SW 1271 (cell line): ENCODE measurements at places on chromosomes 13 and 19.

- no peak for DNase-seq
These were observed 185.2 kb downstream of the MZT1 start for GRCh38 chr13:72542241-72542640.

DNA sequence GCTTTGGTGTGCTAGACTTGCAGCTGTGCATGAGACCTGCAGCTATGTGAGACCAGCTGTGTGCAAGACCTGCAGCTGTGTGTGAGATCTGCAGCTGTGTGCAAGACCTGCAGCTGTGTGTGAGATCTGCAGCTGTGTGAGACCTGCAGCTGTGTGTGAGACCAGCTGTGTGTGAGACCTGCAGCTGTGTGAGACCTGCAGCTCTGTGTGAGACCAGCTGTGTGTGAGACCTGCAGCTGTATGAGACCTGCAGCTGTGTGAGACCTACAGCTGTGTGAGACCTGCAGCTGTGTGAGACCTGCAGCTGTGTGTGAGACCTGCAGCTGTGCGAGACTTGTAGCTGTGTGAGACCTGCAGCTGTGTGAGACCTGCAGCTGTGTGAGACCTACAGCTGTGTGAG lies 6.7 kb upstream of the DCUN1D2 start:
- DNase-seq = no peak

GRCh38 chr13:29753618-29754472 lies 96.6 kb downstream of the UBL3 start:
- no peak for DNase-seq

DNA sequence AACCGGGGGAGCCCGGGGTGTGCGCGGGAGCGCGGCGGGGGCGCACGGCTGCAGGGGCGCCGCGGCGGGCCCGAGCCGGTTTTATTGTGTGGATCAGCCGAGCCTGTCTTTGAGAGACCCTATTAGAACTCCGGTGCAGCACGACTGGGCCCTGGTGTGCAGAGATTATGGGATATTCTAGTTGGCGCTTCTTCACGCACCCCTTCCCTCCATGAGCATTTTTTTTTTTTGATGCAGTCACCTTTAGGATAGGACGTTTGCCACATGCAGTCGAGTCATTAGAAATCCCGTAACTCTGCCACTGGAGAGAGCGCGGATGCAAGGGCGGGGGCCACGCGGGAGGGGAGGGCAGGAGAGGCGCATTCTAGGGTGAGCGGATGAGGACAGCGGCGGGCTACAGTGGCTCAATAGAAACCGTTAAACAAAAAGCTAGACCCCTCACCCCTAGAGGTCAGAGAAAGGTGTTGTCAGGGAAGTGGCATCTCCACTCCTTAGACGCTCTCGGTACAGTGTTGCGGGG lies 3.7 kb downstream of the FGF9 start:
- no peak for DNase-seq

GRCh38 chr19:33902802-33903488 lies 106.3 kb downstream of the KCTD15 start:
- DNase-seq = no peak

DNA sequence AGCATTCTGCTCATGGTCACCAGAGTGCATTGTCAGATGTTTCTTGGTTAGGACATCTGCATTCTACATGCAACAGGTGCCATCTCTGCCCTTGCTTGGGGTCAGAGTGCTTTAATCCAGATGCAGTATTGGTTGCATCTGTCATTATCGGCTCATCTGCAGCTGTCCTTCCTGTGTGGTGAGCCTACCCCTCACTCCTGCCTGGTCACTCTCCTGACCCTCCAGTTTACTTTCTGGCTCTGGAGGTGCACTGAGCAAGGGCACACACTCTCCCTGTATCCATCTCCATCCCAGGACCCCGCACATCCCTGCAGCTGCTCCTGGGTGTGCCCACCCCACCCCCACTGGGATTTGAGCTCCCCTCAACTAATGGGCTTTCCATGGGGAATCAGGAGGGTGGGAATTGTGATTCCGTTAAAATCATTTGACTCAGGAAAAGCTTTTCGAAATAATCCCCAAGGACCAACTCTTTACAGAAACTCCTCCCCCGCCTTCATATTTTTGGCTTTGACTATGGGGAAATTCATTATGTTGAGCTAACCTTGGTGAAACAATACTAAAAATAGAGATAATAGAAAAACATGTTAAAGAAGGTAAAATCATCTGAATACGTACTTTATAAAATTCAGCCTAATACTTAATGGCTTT lies 70.2 kb downstream of the COL4A2 start:
- no peak for DNase-seq

DNA sequence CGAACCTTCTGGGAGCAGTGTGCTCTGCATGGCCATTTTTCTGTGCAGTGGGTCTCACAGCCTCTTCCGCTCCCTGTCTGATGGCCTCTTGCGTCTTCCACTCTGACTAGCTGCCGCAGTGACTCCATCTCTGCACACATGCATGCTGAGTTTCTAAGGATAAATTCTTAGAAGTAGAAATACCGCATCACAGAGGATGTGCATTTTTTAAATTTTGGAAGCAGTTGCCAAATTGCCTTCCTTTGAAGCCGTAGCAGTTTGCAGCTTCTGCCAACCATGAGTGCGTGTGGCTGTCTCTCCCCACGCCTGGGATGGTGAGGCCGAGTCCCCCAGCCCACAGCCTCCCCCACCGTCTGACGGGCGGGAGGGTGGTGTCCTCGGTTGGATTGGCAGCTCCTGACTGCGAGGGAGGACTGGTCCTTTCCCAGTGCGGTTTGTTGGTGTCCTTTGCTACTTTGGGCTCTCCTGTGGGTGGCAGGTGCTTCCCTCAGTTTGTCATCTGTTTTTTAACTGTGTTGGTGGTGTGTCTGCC lies 9.8 kb downstream of the FZR1 start:
- DNase-seq = no peak

- no peak for DNase-seq
These were observed 195.5 kb downstream of the ZNF536 start for GRCh38 chr19:30567536-30568232.

DNA sequence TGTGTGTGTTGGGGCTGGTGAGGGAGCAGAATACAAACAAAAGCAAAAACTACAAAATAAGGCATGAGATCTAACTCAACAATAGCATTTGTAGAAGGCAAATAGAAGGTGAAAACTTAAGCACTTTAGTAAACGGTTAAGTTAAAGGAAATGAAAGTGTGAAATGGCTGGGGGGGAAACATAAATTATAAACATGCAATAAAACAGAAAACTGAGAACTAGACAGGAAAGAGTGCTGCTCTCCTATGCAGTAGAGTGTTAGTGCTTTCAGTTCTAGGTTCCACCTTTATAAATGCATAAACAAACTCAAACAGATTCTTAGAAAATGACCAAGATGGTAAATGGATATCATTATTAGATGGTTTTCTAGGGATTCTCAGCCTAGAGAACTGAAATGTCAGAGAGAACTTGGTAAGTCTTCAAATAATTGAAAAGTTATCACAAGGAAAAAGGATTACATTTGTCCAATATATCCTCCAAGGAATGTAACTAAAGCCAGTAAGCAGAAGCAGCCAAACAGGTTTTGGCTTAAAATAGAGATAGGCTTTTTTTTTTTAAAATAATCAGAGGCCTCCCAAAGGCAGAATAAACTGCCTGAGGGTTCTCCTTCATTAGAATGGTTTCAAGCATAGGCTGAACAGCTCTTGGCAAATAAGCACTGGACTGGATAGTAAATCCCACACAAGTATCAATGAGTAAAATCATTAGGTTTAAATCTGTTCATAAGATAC lies 23.3 kb downstream of the RBM26 start:
- DNase-seq = no peak

GRCh38 chr13:53281677-53282076 lies 253.1 kb downstream of the OLFM4 start:
- DNase-seq = no peak

DNA sequence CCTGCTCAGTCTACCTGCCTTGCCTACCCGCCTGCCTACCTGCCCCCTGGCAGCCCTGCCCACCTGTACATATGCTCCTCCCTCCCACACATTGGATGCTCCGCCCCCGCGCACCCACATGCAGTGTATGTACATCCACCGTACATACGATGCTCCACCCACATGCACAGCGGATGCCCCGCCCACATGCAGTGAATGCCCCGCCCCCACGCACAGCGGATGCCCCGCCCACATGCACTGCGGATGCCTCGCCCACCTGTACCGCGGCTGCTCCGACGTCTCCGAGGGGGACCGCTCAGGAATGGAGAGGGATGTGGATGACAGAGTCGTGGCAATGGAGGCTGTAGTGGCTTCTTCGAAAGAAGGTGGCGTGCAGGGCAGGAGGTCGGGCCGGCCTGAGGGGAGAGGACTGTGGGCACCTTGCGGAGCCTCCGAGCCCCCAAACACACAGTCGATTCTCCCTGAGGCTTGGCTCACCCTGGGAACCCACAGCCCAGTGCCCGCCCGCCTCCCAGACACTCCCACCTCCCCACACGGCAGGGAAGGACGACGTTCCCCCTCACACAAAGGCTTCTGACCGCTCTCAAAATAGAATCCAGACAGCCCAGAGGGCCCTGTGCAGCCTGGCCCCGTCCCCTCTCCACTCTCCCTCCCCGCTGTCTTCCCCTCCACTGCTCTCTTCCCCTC lies 16.5 kb upstream of the CACTIN start:
- DNase-seq = no peak

DNA sequence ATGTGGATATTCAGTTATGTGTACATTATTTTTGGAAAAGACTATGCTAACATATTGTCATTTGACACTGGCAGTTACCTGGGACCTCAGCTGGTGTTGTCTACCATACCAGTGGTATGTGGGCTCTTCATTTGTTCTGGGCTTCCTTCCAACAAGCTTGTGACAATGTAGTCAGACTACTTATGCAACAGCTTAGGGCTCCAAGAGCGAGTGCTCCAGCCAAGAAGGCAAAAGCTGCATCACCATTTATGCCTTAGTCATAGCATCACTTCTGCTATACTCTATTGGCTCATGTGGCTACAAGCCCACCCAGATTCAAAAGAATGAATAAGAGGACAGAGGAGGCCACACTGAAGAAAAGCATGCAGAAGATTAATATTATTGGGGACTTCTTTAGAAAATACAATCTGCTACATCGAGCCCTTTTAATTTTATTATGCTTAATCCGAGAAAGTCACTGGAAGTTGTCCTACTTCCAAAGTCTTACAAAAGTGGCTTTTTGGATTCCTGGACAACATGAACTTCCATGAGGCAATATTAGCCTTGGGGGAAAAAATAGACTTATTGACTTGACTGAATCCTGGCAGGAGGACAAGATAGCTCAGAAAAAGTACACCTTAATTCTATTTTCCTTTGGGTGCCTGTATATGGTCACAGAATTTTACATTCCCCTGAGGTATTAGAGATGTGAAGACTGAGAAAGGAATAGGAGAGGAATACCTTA lies 529.4 kb upstream of the HTR2A start:
- DNase-seq = no peak

DNA sequence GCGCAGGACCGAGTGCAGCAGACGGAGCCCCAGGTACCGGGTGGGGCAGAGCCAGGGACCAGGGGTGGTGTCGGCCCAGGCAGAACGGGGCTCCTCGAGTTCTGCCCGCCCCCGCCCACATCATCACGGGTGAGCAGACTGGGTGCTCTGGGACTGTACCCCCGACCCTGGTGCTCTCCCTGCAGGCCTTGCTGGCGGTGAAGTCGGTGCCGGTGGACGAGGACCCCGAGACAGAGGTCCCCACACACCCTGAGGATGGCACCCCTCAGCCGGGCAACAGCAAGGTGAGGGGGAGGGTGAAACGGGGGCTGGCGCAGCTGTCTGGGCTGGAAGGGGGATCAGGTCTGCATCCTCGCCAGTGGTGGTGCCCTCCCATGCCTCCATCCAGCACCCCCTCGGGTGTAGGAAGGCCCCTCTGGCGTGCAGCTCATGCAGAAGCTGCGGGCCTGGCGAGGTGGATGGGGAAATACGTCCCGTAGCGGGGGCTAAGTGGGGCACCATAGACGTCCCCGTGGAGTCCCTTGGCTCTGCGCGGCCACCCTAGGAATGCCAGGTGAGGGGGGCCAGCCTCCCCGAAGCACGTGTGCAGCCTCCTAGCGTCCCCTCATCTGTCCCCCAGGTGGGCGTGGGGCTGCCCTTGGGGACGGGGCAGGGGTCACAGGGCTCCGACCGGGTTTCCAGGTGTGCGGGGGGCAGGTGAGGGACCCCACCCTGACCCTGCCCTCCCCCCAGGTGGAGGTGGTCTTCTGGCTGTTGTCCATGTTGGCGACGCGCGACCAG lies 6.4 kb downstream of the APC2 start:
- DNase-seq = no peak

- no peak for DNase-seq
These were observed 12.3 kb upstream of the ZNF180 start for GRCh38 chr19:44512326-44513298.

DNA sequence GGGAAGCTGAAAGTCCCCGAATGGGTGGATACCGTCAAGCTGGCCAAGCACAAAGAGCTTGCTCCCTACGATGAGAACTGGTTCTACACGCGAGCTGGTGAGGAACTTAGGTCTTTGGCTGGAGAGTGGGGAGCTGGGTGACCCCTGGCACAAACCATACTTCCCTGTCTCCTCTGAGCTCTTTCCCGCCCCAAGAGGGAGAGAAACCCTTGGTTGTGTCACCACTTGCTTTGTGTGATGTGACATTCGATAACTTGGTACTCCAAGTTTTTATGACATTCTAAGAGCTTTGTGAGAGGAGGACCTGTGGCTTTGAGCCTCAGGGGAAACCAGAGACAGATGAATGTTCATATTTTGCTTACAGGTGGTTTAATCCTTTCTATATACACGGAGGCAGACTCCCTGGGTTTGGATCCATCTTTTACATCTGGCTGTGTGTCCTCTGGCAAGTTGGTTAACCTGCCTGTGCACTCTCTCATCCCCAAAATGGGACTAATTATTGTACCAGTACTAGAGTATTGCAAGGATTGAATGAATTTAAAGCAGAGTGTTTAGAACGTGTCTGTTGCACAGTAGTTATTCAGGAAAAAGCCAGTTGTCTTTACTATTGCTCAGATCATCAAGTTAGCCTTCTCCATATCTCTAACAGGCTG lies 1.2 kb downstream of the RPS19 start:
- no peak for DNase-seq

- DNase-seq = peak; percentile 98
These were observed 372 bp upstream of the ZNF699 start for GRCh38 chr19:9309974-9310446.

DNA sequence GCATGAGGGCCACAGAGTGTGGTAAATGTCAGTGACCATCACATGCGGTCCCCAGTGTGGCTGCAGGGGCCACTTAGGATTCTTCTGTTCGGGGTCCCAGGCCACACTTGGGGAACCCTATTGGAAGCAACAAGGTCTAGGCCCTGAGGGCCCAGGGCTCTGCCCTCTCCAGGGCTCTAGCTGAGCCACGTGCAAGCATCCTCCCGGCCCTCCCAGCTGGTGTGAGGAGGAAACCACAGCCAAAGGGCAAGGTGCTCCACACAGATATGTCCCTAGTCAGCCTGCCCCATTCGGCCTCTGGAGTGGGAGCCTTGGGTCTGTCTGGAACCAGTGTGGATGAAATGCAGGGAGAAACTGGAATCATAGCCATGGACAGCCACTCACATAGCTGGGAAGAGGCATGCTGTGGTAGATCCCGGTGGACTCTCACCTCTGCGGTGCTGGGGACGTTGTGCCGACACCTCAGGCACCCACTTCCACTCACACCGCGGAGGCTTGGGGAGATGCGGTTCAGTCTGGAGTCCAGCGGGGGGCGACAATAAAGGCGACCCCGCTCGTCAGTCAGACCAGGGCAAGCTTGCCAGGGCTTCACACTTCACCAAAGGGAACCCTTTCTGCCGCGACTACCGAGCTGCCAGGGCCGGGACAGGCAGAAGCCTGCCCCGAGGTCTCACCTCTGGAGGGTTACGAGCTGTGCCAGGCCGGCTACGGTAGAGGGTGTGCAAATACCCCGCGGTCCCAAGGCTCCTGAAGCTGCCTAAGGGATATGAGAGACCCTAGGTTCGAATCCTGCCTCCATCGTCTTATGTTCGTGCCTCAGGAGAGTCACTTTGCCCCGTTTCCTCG lies 4.3 kb upstream of the ZNF497 start:
- no peak for DNase-seq

GRCh38 chr13:87128036-87128435 lies 543.1 kb upstream of the SLITRK5 start:
- DNase-seq = peak; percentile 72
